ENCODE measurements at places on chromosomes 6 and 20. TPM values are rescaled to one million over a fixed set of nuclear protein-coding genes. Genes with fewer than 3 reads are reported as not detected.

The SOBP gene
- total RNA-seq = 0.25 TPM

The HDAC2 gene
- 82.3 TPM for total RNA-seq

The ZFAND3 gene
- 33.6 TPM for total RNA-seq

The C4A gene
- 3.5 TPM for total RNA-seq

The TMEM244 gene
- not detected for total RNA-seq

The BLOC1S5 gene
- total RNA-seq = 20.8 TPM

The EXOC2 gene
- 24.9 TPM for total RNA-seq

The HTR1E gene
- total RNA-seq = not detected

The TMEM217 gene
- 0.81 TPM for total RNA-seq

The KCNG1 gene
- 0.29 TPM for total RNA-seq

The TFAP2D gene
- not detected for total RNA-seq

The TRIM31 gene
- 0.17 TPM for total RNA-seq

The LAMA2 gene
- total RNA-seq = 2.2 TPM

The PHACTR2 gene
- 10.7 TPM for total RNA-seq

The CDH22 gene
- not detected for total RNA-seq

The LZTS3 gene
- total RNA-seq = 1.2 TPM

The PRR18 gene
- not detected for total RNA-seq

The ATXN1 gene
- 12.7 TPM for total RNA-seq

The EPHA7 gene
- total RNA-seq = not detected

The GGTLC1 gene
- not detected for total RNA-seq

The GMDS gene
- 41.3 TPM for total RNA-seq

The MAS1 gene
- not detected for total RNA-seq

The TMEM239 gene
- total RNA-seq = not detected

The UNC93A gene
- not detected for total RNA-seq

The PAQR8 gene
- total RNA-seq = 9.2 TPM

The DDO gene
- total RNA-seq = not detected

The ECT2L gene
- total RNA-seq = not detected

The DYNLT2 gene
- total RNA-seq = 3.1 TPM

The OR2B6 gene
- not detected for total RNA-seq

The NRN1 gene
- total RNA-seq = 0.20 TPM

The MAP7 gene
- 1.3 TPM for total RNA-seq

The ZC3H12D gene
- total RNA-seq = 75.8 TPM

The GHRH gene
- total RNA-seq = not detected

The EYA2 gene
- total RNA-seq = not detected

The PLCB4 gene
- not detected for total RNA-seq

The PRND gene
- total RNA-seq = not detected

The MAPK13 gene
- total RNA-seq = 51.4 TPM

The TAGAP gene
- 82.6 TPM for total RNA-seq

The LINC00237 gene
- not detected for total RNA-seq

The ZNF334 gene
- total RNA-seq = 2.1 TPM

The CCN6 gene
- total RNA-seq = 0.21 TPM

The TP53TG5 gene
- total RNA-seq = 0.59 TPM

The PLCB1 gene
- total RNA-seq = 1.2 TPM

Data from activated naive CD4-positive, alpha-beta T cell treated with anti-CD3 and anti-CD28 coated beads for 36 hours (primary cell).